ENCODE measurements at places on chromosomes 7 and 10.

- DNase-seq: no peak
Measured at GRCh38 chr7:17437586-17437985, 139.1 kb downstream of the AHR start.

DNA sequence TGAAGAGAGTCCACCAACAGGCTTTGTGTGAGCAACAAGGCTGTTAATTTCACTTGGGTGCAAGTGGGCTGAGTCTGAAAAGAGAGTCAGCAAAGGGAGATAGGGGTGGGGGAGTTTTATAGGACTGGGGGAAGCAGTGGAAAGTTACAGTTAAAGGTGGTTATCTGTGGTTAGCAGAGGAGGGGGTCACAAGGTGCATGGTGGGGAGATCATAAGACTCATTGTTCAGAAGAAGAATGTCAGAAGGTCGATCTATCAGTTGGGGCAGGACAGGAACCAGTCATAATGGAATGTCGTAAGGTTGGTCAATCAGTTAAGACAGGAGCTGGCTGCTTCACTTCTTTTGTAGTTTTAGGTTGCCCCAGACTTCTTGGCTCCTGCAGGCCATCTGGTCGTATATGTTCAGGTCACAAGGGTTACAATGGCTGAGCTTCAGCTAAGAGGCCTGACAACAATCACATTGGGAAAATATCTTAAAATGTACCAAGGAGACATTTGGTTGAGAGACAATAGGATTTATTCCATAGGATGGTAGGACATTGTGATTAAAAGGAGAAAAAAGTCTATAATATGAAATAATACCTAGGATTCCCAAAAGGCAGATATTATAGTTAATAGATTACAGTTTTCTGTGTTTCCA lies 356.4 kb downstream of the ANKRD7 start:
- no peak for DNase-seq

GRCh38 chr7:111074071-111074747 lies 16.7 kb upstream of the LRRN3 start:
- DNase-seq: peak; percentile 14

DNA sequence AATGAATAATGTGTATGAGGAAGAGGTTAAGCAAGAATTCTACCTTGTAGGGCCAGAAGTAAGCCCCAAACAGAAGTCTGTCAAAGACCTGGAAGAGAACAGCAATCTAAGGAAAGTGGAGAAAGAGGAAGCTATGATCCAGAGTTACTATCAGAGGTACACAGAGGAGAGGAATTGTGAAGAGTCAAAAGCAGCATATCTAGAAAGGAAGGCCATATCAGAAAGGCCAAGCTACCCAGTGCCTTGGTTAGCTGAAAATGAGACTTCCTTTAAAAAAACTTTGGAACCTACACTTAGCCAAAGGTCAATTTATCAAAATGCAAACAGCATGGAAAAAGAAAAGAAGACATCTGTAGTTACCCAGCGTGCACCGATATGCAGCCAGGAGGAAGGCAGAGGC lies 42.7 kb upstream of the GAD2 start:
- no peak for DNase-seq

GRCh38 chr10:49090189-49090575 lies 25.1 kb downstream of the VSTM4 start:
- DNase-seq: no peak

DNA sequence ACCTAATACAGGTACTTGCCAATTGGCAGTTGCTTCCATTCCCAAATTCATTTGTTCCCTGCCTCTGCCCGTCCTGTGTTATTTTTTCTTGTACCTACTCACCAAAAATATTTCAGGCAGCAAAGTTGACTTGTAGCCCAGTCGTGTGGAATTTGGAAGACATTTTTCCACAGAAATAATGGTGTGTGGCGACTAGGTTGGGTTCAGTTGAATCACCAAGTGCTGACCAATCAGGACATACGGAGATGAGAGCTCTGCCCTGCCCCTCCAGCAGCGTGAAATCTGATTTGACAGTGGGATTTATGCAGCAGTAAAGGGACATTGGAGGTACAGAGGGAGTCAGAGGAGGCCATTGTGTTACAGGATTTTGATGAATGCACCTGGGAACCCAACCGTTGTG lies 216.9 kb downstream of the CCDC3 start:
- DNase-seq: no peak

DNA sequence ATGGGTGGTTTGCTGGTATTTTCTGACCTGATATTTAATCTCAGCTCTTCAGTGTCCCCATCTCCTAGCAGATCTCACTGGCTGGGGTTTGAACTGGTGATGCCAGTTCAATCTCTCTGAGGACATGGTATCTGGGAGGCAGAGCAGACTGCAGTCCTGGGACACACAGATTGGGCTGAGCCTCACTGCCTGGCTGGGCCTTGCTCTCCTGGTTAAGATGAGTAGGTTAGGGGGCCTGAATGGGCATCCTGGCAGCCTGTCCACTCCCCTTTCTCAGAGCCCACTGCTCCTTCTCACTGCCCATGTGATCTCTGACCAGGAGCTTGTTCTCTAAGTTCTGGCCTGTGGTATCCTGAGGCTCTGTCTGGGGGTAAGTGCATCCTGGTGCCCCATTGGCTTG lies 363.4 kb downstream of the GLRX3 start:
- no peak for DNase-seq

DNA sequence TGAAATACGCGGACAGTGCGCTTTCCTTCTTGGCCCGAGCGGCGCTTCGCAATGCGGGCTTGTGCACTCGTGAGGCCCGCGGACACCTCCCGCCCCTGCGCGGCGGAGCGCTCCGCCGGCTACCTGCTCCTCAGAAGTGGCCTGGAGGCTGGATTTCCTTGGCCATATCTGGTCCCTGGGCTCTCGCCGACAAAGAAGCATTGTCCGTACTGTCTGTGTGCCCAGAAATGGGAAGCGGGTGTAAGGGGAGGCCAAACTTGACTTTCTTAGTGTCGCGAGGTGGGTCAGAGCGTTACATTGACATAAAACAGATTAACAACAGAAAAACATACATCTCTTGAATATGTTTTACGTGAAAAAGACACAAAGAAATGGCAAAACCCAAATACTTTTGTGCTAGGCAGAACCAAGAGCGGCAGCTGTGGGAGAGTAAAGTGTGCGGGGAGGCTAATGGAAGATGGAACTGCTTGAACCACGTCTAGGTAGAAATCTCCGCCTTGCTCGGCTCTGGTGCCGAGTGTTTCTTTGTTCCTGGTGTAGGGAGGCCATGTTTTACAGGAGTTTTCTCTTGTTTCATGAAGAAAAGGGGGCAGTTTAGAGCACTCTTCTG lies 1.4 kb downstream of the LANCL2 start:
- peak; percentile 63 for DNase-seq

DNA sequence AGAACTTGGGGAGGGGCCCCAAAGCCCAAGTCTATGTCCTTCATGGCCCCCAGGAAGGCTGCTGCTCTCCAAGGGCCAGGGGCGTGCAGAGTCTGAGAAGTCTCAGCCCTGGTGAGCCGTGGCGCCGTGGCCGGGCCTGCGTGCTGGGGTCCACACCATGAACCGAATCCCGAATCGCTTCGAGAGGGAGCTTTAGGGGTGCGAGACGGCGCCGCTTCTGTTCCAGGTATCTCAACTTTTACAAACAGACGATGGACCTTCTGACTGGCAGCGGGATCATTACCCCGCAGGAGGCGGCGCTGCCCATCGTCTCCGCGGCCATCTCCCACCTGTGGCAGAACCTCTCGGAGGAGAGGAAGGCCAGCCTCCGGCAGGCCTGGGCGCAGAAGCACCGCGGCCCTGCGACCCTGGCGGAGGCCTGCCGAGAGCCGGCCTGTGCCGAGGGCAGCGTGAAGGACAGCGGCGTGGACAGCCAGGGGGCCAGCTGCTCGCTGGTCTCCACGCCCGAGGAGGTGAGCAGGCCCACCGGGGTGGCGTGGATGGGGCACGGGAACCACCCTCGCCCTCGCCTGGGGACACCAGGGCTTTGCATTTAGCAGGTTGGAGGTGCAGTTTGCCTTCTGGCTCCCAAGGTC lies 12.7 kb downstream of the STRA8 start:
- DNase-seq: no peak

- DNase-seq: no peak
Measured at GRCh38 chr7:128688492-128688891, 16.4 kb downstream of the GARIN1A start.

- peak; percentile 53 for DNase-seq
Measured at GRCh38 chr7:2688409-2689342, 674 bp downstream of the AMZ1 start.

DNA sequence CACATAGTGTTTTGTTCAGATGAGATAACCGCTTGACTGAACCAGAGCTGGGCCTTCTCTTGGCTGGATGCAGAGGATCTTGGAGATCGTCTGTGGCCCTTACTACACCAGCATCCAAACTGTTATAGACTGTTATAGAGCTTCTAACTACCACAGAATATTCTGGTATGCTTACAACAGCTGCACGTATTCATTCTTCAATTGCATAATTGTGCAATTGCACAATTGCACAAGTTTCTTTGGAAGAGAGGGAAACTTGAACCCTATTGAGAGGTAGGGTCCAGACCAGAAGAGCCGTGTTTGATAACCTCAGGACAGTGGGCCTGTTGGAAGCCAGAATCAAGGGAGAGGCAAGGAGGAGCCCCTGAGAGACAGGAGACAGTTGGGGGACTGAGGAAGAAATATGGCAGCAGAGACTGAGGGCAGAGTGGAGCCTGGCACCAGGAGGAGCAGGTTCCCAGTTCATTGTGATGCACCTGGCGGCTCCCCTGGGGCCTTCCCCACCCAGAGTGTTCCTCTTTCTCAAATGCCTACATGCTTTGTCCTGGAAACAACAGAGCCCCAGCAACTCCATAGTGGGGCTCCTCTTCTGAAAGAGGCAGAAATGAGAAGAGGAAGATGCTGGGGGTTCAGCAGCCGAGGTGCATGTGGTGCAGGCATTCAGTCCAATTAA lies 64.1 kb downstream of the PTPRZ1 start:
- DNase-seq: no peak

DNA sequence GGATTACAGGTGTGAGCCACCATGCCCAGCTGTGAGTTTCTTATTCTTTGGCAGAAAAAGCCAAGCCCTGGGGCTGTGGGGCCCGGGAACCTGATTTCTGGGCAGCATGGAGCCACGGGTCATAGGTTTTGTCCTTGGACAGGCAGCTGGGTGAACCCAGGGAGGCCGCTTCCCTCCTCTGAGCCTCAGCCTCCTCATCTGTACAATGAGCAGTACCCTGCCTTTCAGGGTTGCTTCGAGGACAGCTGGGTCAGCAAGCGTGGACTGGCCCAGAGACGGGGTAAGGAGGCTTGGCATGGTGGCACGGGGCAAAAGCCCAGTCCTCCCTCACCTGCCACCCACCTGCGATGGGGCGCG lies 84.1 kb upstream of the GNA12 start:
- no peak for DNase-seq

DNA sequence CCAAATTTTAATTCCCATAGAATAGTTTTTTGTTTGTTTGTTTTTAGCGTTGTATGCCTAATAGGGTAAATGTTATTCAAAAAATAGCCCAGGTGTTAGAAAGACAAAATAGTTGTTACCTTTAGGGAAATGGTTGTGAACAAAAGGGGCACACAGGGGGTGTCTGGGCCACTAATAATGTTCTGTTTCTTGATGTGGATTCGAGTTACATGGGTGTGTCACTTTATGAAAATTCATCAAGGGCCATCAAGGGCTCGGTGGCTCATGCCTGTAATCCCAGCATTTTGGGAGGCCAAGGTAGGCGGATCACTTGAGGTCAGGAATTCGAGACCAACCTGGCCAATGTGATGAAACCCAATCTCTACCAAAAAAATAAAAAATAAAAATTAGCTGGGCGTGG lies 531.8 kb upstream of the C7orf33 start:
- DNase-seq: no peak

GRCh38 chr10:88253622-88254021 lies 329.5 kb downstream of the RNLS start:
- DNase-seq: no peak

- no peak for DNase-seq
Measured at GRCh38 chr7:136667584-136667983, 200.9 kb upstream of the CHRM2 start.

GRCh38 chr10:20984662-20985061 lies 87.6 kb upstream of the NEBL start:
- no peak for DNase-seq

DNA sequence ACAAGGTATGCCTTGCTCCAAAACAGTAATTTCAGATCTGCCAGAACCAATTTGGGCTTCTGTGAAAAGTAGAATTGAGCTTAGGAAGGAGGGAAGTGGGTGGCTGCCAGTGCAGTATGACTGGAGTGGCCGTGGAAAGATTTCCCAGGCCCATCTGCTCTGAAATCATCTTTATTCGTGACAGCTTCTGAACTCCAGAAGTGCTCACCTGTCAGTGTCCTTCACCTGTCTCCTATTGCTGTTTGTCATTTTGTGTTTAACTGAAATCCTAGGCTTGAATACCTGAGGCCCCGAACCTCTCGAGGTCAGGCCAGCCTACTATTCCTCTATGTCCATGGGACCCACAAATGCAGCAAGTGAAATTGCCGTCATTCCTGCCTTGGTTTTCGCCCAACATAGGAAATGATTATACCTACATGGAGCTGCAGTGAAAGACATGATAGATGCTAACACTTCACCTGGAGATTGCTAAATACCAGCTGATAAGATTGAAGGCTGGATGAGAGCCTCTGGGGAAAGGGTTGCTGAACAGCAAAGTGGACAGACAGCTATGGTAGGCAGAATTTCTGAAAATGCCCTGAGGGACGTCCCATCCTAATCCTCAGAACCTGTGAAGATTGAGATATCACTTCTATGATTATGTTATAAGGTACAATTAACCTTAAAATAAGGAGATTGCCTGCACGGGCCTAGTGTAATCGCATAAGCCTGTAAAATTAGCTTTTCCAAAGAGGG lies 82.1 kb downstream of the C1GALT1 start:
- DNase-seq: no peak

GRCh38 chr10:113866551-113867394 lies 12.3 kb downstream of the NHLRC2 start:
- DNase-seq: no peak

- DNase-seq: no peak
Measured at GRCh38 chr7:114795475-114795874, 126.4 kb upstream of the MDFIC start.

DNA sequence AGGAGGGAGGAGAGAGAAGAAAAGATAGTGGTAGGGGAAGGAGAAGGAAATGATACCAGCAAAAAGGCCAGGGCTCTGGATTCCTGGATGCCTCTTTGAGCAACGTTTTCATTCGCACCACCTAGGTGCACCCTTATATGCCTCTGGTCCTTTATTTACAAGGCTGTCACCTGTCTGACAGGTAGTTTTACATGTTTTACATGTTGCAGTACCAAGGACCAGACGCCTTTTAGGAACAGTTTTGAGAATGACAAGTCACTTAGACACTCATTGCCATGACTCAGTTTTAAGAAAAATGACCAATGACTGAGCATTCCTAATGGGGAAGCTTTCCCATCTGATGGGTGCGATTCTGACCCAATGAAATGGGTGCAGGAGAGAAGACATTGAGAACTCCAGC lies 119.8 kb downstream of the GLI3 start:
- no peak for DNase-seq

- DNase-seq: no peak
Measured at GRCh38 chr7:1993031-1993695, 239.6 kb downstream of the MAD1L1 start.

- no peak for DNase-seq
Measured at GRCh38 chr10:78600740-78601139, 468.0 kb upstream of the ZMIZ1 start.

GRCh38 chr7:85829817-85830432 lies 643.1 kb upstream of the SEMA3D start:
- DNase-seq: peak; percentile 7

- no peak for DNase-seq
Measured at GRCh38 chr10:121051171-121051570, 200.0 kb downstream of the WDR11 start.

Measured in kidney tubule cell (primary cell).